Diencephalon (tissue), 1 donor: ENCODE measurements at places on chromosomes 2 and 18. TPM values are rescaled to one million over a fixed set of nuclear protein-coding genes. Genes with fewer than 3 reads are reported as not detected.

ANKRD44 gene
- total RNA-seq: 78.2 TPM

C2orf78 gene
- not detected for total RNA-seq

DHRS9 gene
- 1.6 TPM for total RNA-seq

PDIA6 gene
- total RNA-seq: 122 TPM

TFCP2L1 gene
- 0.69 TPM for total RNA-seq

AOX1 gene
- 2.1 TPM for total RNA-seq

AGXT gene
- not detected for total RNA-seq

CCDC142 gene
- 31.1 TPM for total RNA-seq

STEAP3 gene
- 1.8 TPM for total RNA-seq

CNPPD1 gene
- total RNA-seq: 27.2 TPM

SLC9A4 gene
- total RNA-seq: 0.69 TPM

CCDC195 gene
- total RNA-seq: not detected

INHA gene
- 0.69 TPM for total RNA-seq

ABCB11 gene
- total RNA-seq: 1.2 TPM

SULT1C2 gene
- total RNA-seq: 0.23 TPM

ALLC gene
- not detected for total RNA-seq

TMEFF2 gene
- 55.4 TPM for total RNA-seq

ZNF385B gene
- total RNA-seq: 4.6 TPM

CCBE1 gene
- total RNA-seq: 5.3 TPM

ADCY3 gene
- 27.7 TPM for total RNA-seq

CRACDL gene
- total RNA-seq: 3.7 TPM

SLC4A5 gene
- 3.2 TPM for total RNA-seq

G6PC2 gene
- total RNA-seq: not detected

SNORC gene
- total RNA-seq: 4.6 TPM

PLA2R1 gene
- 7.2 TPM for total RNA-seq

LOXL3 gene
- total RNA-seq: 6.7 TPM

SIX2 gene
- total RNA-seq: not detected

LPIN2 gene
- total RNA-seq: 58.8 TPM

CYS1 gene
- total RNA-seq: 1.2 TPM

IL36RN gene
- total RNA-seq: not detected

ORC4 gene
- total RNA-seq: 92.5 TPM

EIF2AK2 gene
- total RNA-seq: 76.4 TPM

NBAS gene
- 164 TPM for total RNA-seq

IKZF2 gene
- 17.8 TPM for total RNA-seq

MAP3K19 gene
- 9.5 TPM for total RNA-seq

GNAL gene
- total RNA-seq: 122 TPM

AGAP1 gene
- 63.7 TPM for total RNA-seq

SRBD1 gene
- 45.4 TPM for total RNA-seq

FN1 gene
- 156 TPM for total RNA-seq

LIMS3 gene
- total RNA-seq: 2.1 TPM

CABLES1 gene
- total RNA-seq: 8.1 TPM

PID1 gene
- total RNA-seq: 32.8 TPM

CPLX4 gene
- not detected for total RNA-seq

POTEI gene
- 1.2 TPM for total RNA-seq

CNDP1 gene
- total RNA-seq: 0.23 TPM

ASB18 gene
- total RNA-seq: 1.6 TPM

C18orf63 gene
- not detected for total RNA-seq

DES gene
- 1.4 TPM for total RNA-seq

C2orf81 gene
- total RNA-seq: 0.92 TPM

CYP27C1 gene
- total RNA-seq: 0.69 TPM

PROC gene
- 0.92 TPM for total RNA-seq

INHBB gene
- 11.3 TPM for total RNA-seq

ABCG8 gene
- 1.2 TPM for total RNA-seq

LHCGR gene
- total RNA-seq: 0.23 TPM

FKBP1B gene
- total RNA-seq: 98.5 TPM

LAMA1 gene
- 22.1 TPM for total RNA-seq
